AG04450 (cell line): ENCODE measurements at places on chromosomes 7 and 10.
A peak's percentile ranks its signal among the peaks of the same experiment; 100 is the strongest.

- no peak for DNase-seq
These were observed 12.3 kb downstream of the CFAP46 start for GRCh38 chr10:132929953-132930548.

DNA sequence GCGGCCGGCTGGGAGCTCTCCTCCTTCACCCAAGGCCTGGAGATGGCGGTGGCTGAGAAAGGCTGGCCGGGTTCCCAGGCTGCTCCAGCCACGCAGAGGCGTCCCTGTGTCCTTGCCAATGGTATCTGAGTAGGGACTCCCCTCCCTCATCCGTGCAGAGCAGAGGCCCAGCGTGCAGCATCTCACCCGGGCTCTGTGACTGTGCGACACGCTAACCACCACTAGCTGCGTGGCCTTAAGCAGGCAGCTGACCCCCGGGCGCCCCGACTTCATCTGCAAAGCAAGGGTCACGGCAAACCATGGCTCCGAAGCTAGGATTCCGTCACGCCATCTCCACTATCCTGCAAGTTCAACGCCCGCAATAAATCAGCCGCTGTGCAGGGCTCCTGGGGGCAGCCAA is 47.2 kb upstream of the TNRC18 start:
- no peak for DNase-seq

- no peak for DNase-seq
These were observed 73.4 kb upstream of the SEPHS1 start for GRCh38 chr10:13421382-13421917.

DNA sequence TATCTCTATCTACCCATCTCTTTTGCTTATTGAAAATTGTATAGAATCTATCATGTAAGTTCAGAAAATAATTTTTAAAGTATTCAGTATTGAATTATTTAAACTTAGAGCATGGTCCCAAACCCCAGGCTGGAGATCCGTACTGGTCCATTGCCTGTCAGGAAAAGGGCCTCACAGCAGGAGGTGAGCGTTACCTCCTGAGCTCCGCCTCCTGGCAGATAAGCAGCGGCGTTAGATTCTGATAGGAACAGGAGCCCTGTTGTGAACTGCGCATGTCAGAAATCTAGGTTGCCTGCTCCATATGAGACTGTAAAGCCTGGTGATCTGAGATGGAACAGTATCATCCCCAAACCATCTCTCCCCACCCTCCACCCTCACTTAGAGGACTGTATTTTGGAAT is 266.0 kb upstream of the CNTNAP2 start:
- DNase-seq = no peak

DNA sequence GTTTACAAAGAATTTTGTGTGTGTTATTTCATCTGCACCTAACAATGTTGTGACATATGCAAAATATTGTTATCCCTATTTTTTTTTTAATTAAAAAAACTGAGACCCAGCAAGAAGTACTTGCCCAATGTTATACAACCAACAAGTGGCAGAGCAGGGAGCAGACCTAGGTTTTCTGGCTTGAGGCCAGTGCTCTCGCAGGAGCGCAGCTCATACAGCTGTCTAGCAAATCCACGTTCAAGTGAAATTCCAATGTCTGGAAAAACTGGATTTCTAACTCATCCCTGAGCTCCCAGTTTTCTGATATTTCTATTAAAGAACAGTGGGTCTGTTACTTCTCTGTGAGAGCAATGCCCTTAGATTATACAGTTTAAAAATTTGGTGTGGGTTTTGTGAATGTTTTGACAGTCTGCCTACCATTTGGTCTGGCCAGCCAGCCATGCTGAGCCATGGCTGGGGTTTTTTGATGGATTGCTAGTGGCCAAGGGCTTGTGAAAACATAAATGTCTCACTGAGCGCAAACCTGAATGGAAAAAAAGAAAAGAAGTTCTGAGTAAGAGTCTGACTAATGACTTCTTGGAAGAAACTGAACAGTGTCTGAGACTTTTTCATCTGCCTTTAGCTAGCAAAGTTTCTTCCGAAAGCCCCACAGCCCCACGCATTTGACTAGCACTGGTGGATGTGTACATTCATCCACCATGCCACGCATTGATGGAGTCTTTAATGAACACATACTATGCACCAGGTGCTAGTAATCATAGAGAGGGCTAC is 15.4 kb upstream of the PRF1 start:
- peak; percentile 7 for DNase-seq

GRCh38 chr10:6445671-6446316 is 134.3 kb downstream of the PRKCQ start:
- DNase-seq = peak; percentile 2

GRCh38 chr10:34996843-34997242 is 93.3 kb downstream of the CUL2 start:
- no peak for DNase-seq

DNA sequence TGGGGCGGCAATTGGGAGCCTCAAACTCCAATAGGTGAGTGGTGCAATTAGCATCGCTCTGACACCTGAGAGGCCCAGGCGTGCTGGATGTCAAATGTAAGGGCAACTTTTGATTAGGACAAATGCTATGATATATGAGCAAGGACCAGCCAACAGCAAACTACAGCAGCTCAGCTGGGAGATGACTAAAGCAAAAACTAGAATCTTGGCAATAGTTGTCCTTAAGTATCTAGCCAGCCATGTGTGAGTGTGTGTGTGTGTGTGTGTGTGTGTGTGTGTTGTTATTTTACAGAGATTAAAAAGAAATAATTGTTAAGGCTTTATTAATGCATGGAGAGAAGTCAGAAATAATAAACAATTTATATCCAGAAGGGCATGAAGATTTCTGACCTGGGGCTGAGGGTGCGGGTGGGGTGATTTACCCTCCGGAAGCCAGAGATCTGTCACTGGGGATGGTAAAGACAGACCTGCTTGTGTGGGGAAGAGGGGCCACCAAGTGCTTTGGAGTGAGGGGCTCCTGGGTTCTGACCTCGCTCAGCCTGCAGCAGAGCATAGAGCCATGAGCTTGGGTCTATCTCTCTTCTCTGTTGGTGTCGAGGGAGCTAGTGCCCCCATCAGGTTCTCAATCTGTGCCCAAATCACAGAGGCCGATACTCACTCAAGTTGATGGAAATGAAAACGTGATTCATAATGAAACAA is 77.3 kb downstream of the EMX2 start:
- no peak for DNase-seq

- no peak for DNase-seq
These were observed 1214.1 kb downstream of the SORCS1 start for GRCh38 chr10:105950410-105950809.

DNA sequence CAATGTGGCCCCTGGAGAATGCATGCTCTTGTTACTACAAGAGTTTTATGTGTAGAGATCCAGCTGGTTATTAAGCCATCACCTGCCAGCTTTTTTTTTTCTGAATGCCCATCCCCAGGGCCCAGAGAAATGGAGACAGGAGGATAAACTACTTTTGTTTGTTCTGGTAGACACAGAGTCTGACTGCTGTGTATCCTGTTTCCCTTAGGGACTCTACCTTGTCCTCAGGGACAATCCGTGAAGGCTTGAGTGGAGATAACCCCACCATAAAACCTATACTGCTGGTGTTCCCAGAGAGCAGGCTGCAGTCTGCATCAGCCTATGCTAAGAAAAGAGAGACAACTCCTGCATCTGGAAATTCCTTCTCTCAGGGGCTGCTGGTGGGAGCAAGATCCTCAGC is at the start of gene OR2A5:
Gene OR2A5, plus strand, starts transcription at position 301 of the 400 bp plus-strand sequence. CDS start 1,454 bp downstream, outside the sequence.
- no peak for DNase-seq

GRCh38 chr7:156585025-156585648 is 55.4 kb upstream of the RNF32 start:
- no peak for DNase-seq

DNA sequence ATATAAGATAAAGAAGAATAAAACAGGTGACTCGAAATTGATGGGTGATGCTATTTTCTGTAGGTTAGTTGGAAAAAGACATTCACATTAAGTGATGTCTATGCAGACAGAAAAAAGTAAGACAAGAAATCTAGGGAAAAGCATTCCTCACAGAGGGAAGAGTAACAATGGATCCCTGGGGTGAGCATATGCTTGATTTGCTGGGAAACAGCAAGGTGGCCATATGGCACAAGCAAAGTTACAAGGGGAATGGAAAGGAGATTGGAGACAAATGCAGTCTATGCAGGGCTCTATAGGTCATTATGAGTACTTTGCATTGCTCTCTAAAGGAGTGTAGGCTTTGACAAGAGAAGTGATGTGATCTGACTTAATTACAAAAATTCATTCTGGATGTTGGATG is 90.9 kb upstream of the ZNF804B start:
- DNase-seq = no peak

- no peak for DNase-seq
These were observed 879.5 kb downstream of the SORCS1 start for GRCh38 chr10:106284802-106285587.
